ENCODE measurements at places on chromosomes 13 and 19.

DNA sequence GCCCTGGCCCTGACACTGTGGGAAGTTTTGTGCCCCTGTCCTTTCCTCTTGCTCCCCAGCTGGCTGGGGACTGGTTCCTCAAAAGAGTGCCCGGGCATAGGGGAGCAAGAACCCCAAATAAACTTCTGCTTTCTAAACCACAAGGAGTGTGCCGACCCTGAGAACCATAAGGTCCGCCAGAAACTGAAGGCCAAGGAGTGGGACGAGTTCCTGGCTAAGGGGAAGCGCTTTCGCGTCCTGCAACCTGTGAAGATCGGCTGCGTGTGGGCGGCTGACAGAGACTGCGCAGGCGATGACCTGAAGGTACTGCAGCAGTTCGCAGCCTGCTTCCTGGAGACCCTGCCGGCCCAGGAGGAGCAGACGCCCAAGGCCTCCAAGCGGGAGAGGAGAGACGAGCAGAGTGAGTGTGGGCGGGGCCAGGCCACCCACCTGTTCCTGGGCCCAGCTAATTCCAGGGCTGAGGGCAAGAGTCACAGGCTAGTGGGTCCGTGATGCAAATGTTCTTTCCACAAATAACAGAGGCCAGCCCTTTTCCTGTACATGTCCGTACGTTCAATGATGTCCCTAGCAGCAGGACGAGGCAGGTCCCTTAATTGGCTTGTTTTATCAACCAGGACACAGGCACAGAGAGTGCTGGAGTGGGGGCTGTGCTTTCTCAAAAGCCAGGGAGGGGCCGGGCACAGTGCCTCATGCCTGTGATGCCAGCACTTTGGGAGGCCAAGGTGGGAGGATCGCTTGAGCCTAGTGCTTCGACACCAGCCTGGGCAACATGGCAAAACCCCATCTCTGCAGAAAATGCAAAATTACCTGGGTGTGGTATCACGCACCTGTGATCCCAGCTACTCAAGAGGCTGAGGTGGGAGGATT, 25.6 kb downstream of the UBXN6 start:
- no peak for DNase-seq

- peak; percentile 65 for DNase-seq
Measured at GRCh38 chr19:58181902-58182576, 822 bp upstream of the ZNF274 start.

GRCh38 chr19:15114153-15114540, 6.9 kb downstream of the SYDE1 start:
- DNase-seq, result no peak

DNA sequence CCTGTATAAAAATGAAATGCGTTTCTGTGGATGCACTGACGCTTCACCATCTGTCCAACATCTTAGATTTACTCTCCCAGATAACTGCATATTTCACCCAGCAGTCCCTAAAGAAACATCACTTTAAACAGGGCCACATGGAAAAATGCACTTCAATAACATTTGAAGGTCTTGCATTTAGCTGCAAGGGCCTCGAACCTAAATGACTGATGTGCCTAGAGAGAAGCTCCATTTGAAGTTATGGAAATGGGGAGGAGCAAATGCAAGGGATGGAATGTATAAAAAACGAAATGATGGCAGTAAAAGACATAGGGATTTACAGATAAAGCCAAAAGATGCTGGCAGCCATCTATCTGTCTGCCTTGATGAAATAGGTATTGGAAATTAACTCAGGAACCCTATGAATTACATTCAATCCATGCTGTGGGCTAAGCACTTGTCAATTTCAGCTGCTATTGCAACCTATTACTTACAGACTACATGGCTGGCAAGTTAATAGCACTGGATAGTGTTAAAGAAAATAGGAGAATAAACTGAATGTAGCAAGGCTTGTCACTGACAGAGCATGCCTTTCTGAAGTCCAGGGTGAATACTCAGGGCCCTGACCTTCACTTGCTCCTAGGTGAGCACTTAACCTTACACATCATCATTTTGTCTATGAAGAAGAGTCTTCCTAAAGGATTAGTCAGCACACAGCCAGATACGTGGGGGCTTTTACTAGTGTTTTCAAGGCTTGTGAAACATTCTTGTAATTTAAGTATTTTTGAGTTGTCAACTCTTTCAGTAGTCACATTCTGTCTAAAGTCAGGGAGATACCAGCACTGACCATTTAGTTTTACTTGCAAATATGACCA, 963.4 kb downstream of the PCDH17 start:
- no peak for DNase-seq

DNA sequence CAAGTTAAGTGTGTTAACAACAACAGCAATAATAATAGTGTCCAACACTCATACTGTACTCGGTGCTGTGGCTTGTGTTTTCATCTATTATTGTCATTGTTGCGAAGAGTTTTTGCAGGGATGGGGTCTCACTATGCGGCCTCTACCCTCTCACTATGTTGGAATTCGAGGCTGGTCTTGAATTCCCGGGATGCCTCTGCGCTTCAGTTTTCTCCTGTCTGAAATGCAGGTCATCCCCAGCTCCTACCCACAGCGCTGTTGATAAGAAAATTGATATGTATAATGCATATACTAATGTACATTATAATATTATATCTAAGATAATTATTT, 4.9 kb upstream of the SBK3 start:
- no peak for DNase-seq

DNA sequence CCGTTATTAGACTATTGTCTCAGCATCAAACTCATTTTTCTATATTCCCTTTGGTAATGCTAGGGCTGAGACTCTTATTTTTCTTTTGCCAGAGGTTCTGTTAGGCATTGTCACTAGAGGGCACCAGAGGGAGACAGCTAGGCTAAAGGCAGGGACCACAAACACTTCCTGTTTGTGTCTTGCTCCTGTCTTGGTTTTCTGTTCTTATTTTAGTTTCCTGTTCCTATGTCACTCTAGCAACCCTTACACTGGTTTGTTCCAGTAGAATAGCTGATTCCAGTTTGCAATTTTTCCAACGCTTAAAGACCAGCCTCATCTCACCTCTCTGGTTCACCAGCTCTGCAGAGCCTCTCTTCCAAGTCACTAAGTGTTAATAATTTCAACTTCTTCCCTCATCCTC, 772.0 kb downstream of the DIAPH3 start:
- peak; percentile 29 for DNase-seq

- DNase-seq, result no peak
Measured at GRCh38 chr19:12034620-12035019, 859 bp downstream of the ZNF433 start.

DNA sequence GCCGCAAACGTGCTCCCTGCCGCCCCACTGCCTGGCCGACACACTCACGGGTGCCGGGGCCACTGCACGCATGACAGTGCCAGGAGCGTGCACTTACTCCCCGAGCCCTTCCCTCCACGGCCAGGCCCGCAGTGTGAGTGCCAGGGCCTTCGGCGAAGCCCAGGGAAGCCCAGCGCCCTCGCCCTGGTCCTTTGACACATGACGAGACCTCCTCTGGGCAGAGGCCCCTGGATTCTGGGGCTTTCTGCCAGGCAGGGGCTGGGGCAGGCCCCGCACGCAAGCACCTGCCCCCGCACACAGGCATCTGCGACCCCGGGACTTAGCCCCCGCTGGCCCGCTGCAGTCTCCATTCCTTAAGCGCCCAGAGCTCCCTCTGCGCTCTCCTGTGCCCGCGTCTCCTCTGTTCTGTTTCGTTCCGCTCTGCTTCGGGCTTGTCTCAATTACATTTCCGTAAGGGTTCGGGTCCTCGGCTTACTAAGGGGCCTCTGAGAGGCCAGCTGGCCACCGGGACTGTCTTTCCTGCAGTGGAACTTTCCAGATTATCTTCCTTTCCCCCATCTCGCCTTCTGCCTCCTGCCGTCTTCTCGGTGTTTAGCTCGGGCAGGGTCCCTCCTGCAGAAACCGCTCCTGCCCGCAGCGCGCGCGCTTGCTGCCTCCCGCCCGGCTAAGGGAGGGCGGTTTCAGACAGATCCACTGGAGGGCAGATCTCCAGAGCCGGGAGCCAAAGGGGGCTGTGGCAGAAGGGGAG, 98.8 kb downstream of the ING1 start:
- no peak for DNase-seq

- no peak for DNase-seq
Measured at GRCh38 chr13:51717786-51718398, 86.1 kb downstream of the DHRS12 start.

DNA sequence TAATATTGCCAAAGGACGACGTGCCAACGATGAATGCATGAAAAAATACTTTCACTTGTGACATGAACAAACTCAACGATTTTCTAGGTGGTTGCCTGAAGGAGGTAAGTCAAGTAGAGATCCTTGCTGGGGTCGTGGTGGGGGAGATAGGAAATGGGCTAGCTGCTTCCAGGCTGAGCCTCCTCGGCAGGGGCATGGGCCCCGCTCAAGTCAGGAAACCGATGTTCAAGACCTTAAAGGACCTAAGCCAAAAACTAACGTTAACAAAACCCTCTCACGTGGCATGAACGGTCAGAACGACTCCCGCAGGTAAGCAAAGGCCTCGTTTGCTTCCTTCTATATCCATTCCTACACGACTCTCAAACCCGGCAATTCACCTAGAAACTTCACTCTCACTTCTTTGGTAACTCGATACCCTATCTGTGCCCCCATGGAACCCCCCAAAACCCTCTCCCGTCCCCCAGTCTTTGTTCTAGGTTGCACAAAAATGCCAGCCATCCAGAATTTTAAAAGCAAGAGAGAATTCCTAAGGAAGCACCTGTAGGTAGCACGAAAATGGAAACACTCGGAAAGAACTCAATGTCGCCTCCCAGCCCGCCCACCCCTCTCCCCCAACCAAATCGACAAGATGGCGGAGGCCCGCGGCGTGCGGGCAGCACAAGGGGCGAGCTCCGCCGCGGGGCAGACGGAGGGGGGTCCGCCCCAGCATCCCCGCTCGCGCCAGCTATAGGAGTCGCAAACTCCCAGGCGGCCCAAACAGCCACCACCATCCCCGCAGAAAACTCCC, 13.6 kb downstream of the ACP4 start:
- DNase-seq, result no peak

- no peak for DNase-seq
Measured at GRCh38 chr13:32272021-32272683, 43.0 kb downstream of the ZAR1L start.

GRCh38 chr13:98068521-98068920, 74.4 kb upstream of the FARP1 start:
- DNase-seq, result no peak

- no peak for DNase-seq
Measured at GRCh38 chr13:45105895-45106294, 14.4 kb upstream of the GTF2F2 start.

DNA sequence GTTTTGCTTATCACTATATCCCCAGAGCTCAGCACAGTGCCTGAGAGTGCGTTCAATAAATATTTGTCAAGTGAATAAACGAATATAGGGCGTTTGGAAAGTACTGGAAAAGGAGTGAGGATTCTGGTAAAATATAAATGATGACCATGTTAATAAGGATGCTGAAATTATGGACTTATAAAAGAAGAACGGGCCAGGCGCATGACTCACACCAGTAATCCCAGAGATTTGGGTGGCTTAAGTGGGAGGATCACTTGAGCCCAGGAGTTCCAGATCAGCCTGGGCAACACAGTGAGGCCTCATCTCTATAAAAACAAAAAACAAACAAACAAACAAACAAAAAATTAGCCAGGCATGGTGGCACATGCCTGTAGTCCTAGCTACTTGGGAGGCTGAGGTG, 198.1 kb downstream of the VWA8 start:
- DNase-seq, result no peak

GRCh38 chr13:89980896-89981295, 1366.6 kb upstream of the MIR17HG start:
- no peak for DNase-seq

- DNase-seq, result no peak
Measured at GRCh38 chr19:30375553-30376031, 3.4 kb downstream of the ZNF536 start.

GRCh38 chr13:41716236-41716635, 244.7 kb downstream of the VWA8 start:
- DNase-seq, result no peak

GRCh38 chr19:8307400-8307964, 676 bp downstream of the CD320 start:
- no peak for DNase-seq

- no peak for DNase-seq
Measured at GRCh38 chr19:37348060-37348459, 22.8 kb upstream of the ZNF527 start.

- no peak for DNase-seq
Measured at GRCh38 chr13:48904668-48905290, 70.9 kb upstream of the FNDC3A start.

DNA sequence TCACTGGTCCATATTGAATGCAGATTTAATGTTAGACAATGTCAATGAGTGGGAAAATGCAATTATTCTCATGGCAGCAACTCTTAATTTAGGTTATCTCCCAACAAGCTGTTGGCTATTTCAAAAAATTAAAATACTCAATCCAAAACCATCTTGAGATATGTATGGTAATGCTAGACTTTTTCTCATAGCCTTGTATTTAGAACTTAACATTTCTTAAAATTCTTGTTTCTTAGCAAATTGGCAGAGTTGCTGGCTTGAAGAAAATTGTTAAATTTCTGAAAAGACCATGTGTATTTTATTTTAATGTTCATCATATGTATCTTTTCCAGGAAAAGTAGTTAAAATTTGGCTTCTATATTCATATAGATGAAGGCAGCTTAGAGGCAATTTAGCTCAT, 1355.1 kb downstream of the PCDH9 start:
- DNase-seq, result no peak

DNA sequence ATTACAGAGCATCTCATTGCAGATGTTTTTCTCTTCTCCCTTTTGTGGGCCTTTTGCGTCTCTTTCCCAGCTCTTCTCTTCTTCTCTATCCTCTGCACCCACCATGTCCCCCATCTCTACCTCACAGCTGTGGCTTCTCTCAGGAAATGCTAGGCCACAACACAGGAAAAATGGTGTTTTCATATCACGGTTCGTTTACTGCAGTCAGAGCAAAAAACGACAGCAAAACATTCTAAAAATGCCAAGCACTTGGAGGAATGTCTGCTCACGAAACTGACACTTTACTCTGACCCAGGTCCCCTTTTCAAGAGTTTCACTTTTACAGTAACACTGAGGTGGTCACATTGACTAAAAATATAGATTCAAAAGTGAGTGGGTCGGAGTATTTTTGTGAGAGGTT, 152.2 kb downstream of the DCT start:
- no peak for DNase-seq

DNA sequence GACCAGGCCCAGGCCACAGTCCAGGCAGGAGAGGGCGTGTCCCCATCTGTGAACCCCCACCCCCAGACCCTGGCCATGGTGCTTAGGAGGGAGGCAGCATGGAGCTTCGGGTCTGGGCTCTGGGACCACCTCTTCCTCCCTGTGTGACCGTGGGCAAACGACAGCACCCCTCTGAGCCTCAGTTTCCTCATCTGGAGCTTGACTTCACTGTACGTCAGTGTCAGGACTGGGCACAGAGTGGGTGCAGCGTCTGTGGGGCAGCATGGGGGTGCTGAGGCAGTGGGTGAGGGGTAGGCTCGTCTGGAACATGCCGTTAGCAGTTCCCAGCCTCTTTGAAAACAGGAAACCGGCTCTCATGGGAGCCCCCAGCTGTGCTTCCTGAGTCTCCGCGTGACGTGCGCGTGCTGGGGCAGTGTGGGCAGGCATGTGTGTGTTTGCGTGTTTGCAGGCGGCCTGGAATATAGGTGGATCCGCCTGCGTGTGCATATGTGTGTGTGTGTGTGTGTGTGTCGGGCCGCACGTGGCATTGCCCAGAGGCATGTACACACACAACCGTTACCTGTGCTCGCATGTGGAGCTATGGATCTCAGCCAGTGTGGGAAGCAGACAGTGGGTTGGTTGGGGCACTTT, 15.8 kb downstream of the ARRDC2 start:
- peak; percentile 80 for DNase-seq

Data from activated CD4-positive, alpha-beta T cell treated with anti-CD3 and anti-CD28 coated beads, Interleukin-2, amount 50 U/mL, for 1 hour (primary cell).